Spinal cord (tissue), 10 donors: ENCODE measurements at places on chromosomes 7 and 10. TPM values are rescaled to one million over a fixed set of nuclear protein-coding genes. Genes with fewer than 3 reads are reported as not detected.

The PPP1R17 gene
- 3.3 TPM for polyA plus RNA-seq

The CHST3 gene
- polyA plus RNA-seq, result 34.2 TPM

The SYNPO2L gene
- polyA plus RNA-seq, result 0.54 TPM

The OTUD1 gene
- 9.8 TPM for polyA plus RNA-seq

The PNLIPRP3 gene
- polyA plus RNA-seq, result not detected

The ABCC2 gene
- 0.44 TPM for polyA plus RNA-seq

The GATA3 gene
- 1.9 TPM for polyA plus RNA-seq

The KCNIP2 gene
- polyA plus RNA-seq, result 58.5 TPM

The HERC4 gene
- 41.8 TPM for polyA plus RNA-seq

The THSD7A gene
- polyA plus RNA-seq, result 21.8 TPM

The SPRN gene
- polyA plus RNA-seq, result 38.9 TPM

The SLC26A5 gene
- polyA plus RNA-seq, result 0.30 TPM

The FKBP9 gene
- polyA plus RNA-seq, result 75.2 TPM

The PDLIM1 gene
- 33.0 TPM for polyA plus RNA-seq
